Activated CD8-positive, alpha-beta memory T cell treated with anti-CD3 and anti-CD28 coated beads, Interleukin-2, amount 50 U/mL, for 4 hours (primary cell): ENCODE measurements at places on chromosomes 6 and 20.

- DNase-seq: no peak
Observed at GRCh38 chr6:42220807-42221206, 3.1 kb upstream of the MRPS10 start.

DNA sequence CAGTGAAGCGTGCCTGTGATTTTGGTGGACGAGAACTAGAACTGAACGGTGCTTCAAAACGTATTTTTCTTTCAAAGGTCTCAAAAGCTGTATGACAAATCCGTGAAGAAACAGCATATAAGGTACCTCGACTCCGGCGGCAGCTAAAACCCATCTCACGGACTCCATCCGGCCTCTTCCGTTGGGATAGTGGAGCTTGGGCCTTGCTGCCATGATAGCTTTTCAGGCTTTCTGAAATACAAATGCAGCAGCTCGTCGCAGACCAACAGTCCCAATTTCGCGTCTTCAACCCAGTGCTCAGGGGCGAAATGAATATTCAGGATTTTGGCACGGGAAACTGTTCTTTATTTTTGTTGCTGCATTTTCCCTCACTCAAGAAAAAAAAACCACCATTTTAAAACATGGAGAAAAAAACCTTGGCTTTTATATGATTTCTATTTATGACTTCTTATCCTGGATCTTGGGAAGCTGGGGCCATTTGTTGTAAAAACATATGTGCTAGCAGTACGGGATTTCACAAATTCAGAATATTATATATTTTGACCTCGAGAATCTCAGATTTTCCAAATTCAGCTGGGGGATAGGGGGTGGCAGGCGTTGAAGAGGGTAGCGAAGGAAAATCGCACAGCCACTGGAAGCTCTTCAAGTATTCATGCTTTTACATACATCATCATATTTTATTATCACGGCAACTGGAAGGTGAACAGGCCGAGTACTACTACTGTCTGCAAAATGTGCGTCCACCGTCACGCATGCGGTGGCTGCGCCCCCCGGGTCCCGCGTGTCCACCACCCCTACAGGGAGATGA lies 849 bp downstream of the GSTA4 start:
- no peak for DNase-seq

GRCh38 chr20:51562027-51562331 lies 19.5 kb upstream of the NFATC2 start:
- DNase-seq: no peak

- no peak for DNase-seq
Observed at GRCh38 chr20:54469952-54470351, 5.4 kb upstream of the DOK5 start.

DNA sequence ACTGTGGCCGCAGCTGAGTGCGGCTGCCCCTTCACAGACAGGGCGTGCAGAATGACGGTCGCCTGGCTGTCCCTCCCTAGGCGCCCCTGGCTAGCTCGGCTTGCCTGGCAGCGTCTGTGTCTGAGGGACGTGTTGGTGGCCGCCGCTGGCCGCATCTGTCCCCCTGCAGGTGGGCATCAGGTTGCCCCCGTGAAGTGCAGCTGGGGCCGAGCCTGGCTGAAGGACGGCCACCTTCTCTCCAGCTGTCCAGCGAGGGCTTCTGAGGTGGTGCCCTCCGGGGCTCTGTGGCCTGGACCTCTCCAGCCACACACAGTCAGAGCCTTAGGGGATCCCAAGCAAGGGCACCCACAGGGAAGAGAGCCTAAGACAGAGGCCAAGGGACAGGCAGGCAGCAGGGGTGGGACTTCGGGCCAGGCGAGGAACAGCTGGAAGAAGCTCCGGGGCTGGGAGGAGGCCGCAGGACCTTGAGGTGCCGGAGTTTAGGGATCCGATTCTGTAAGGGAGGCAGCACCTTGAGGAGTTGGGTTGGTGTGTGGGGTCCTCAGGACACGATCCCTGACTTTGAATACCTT lies 89.0 kb upstream of the EPB41L1 start:
- no peak for DNase-seq

DNA sequence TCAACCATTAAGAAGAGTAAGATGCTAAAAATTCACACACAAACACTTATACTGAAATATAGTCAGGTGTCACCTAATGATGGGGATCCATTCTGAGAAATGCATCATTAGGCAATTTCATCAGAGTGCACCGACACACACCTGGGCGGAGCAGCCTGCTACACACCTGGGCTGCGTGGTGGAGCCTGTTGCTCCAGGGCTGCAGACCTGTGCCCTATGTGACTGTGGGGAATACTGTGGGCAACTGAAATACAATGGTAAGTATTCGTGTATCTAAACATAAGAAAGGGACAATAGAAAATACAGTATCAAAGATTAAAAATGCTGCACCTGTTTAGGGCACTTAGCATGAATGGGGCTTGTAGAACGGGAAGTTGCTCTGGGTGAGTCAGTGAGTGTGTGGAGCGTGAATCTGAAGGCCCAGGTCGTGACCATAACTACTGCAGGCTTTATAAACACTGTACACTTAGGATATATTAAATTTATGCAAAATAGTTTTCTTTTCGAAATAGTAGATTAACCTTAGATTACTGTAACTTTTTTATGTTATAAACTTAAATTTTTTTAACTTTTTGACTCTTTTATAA lies 124.4 kb upstream of the AFDN start:
- no peak for DNase-seq

DNA sequence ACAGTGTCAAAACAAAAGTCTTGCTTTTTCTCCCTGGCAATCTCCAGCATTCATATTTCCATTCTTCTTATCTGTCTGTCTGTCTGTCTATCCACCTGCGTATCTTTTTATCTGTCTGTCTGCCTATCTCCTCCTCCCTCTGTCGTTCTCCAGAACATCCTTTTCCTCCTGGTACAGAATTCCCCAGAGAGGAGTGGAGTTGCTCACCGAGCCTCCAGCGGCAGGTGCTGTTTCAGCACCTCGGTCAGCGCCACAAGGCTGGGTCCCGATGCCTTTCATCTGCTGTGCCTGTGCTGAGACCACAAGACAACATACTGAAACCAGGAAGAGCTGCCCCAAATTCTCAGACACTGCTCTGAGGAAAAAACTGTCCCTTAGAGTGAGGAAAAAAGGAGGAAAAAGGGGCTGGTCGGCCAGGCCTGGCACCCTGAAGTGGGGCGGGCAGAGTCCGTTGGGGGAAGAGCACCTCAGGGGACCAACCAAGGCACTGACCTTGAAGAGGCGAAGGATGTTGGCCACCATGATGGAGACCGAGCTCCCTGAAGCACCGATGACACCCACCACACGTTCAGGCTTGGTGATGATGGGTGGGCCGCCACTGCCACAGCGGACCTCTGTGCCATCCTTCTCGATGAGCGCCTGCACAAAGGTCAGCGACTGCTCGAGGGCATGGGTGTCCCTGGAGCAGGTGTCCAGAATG lies 13.3 kb downstream of the GRM4 start:
- DNase-seq: peak; percentile 33

DNA sequence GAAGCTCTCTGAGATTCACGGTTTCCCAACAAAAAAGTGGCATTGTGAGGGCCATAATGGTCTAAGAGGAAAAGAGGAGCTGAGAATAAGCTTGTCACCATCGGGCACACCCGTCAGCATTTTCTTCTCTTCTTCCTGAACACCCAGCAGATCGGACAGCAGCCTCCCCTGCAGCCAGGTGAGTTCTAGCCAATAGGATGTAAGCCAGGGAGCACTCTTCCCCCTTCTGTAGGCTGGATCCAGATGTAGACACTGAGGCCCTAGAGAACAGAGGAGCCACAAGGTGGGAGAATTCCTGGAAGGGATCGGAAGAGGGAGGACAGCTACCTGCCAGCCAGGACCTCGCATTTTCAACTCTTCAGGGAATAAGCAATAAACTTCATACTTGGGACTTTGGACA lies 228.0 kb downstream of the SYNDIG1 start:
- no peak for DNase-seq

DNA sequence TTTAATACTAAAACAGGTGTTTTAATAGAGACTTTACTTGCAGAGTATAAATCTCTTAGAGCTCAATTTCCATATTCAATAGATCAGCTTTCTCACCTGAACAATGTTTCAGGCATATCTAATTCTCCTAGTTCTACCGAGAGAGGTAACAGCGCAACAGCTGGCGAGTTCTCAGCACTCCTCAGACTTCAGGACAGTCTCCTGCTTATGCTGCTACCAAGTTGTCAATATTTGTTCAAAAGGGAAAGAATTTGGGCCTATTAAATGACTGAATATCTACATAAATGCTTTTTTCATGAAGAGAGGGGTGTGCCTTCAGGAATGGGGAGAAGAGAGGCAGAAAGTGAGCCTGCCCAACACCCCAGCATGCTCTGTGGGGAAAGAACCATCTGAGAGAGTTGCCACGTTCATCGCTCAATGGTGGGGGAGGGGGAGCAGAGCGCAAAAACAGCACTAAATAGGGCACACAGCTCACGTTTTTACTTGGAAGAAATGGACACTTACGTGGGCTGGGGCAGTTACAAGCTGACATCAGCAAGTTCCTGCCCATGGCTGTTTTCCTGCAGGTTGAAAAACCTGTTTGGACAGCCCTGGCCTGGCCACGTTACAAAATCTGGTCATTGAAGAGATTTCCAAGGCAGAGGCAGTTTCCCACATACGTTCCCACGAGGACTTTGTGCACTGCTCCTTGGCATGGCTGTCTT lies 38.0 kb downstream of the EZR start:
- DNase-seq: no peak

GRCh38 chr20:32495217-32495565 lies 89.9 kb downstream of the NOL4L start:
- DNase-seq: no peak

GRCh38 chr20:45080867-45081624 lies 19.9 kb downstream of the KCNS1 start:
- no peak for DNase-seq

GRCh38 chr6:40307712-40308111 lies 279.5 kb downstream of the LRFN2 start:
- no peak for DNase-seq

GRCh38 chr6:14129575-14129974 lies 12.0 kb downstream of the CD83 start:
- DNase-seq: no peak

GRCh38 chr6:45608252-45608913 lies 230.6 kb upstream of the SUPT3H start:
- DNase-seq: no peak

- peak; percentile 20 for DNase-seq
Observed at GRCh38 chr6:12233693-12234571, 56.2 kb upstream of the EDN1 start.

DNA sequence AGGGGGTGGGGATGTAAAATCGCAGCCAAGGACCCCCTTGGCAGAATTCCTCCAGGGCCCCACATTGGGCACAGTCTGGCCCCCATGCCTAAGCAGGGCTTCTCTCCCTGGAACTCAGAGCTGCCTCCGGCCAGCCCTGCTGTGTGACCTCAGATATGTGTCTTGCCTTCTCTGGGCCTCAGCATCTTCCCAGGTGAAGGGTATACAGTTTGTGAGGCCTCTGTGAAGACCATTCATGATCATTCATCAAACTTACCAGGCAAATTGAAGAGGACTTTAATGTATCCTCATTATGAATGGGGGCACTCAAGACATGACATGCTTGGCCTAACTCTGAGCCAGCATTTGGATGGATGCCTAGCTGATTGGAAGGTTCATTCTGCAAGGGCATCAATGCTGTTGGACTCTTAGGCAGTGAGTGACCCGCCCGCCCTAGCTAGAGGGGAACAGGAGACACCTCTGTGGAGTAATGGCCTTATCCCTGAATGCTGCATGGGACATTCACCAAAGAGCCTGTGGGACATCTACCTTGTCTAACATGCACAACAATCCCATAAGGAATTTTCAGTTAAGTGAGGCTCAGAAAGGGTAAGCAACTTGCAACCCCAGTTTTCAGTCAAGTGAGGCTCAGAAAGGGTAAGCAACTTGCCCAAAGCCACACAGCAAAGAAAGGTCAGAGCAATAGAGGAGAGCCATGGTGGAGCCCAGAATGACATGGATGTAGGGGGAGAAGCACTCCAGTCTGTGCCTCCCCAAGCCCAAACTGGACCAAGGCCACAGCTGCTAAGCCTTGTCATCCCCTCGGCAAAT lies 535 bp downstream of the CCN5 start:
- no peak for DNase-seq

DNA sequence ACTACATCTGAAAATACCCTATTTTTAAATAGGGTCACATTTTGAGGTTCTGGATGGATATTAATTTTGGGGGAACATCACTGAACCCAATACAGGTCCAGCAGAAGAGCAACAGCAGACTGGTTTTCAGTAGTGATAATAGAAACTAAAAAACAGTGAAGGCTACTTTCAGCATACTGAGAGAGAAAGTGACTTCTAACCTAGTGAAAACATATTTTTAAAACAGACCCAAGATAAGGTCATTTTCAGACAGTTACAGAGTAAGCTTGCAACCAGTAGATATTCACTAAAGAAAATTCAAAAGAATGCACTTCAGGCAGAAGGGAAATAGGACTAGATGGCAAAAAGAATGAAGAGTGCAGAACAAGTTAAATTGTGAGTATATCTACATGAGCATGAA lies 42.0 kb upstream of the TMEM244 start:
- no peak for DNase-seq

- DNase-seq: no peak
Observed at GRCh38 chr20:17960927-17961586, 7.5 kb downstream of the SNX5 start.

- no peak for DNase-seq
Observed at GRCh38 chr6:110392727-110393126, 22.6 kb downstream of the DDO start.

DNA sequence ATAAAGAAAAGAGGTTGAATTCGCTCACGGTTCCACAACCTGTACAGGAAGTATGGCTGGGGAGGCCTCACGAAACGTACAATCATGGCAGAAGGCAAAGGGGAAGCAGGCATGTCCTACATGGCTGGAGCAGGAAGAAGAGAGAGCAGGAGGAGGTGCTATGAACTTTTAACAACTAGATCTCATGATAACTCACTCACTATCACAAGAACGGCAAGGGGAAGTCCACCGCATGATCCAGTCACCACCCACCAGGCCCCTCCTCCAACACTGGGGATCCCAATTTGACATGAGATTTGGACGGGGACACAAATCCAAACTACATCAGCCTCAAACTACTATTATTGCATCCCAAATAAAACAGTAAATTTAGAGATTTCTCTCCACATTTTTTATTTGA lies 53.6 kb upstream of the CST7 start:
- DNase-seq: no peak
